ENCODE measurements at places on chromosomes 3 and 15.

DNA sequence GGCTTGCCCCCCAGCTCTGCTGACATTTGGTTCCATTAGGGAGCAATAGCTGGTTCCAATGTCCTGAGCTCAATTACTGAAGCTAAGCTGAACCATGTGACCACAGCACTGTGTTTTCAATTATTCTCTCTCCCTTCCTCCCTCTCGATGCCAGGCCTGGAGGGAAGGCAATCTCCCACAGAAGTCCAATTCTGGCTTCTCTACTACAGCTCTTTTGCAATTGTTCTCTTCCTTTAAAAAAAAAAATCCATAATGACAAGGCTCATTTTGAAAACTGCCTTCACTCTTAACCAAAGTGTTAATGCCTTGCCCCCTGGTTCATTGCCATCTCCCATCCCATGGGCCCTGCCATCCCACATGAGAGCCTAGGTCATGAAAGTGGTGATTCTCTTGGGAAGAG is 24.8 kb downstream of the IL16 start:
- DNase-seq, result no peak

DNA sequence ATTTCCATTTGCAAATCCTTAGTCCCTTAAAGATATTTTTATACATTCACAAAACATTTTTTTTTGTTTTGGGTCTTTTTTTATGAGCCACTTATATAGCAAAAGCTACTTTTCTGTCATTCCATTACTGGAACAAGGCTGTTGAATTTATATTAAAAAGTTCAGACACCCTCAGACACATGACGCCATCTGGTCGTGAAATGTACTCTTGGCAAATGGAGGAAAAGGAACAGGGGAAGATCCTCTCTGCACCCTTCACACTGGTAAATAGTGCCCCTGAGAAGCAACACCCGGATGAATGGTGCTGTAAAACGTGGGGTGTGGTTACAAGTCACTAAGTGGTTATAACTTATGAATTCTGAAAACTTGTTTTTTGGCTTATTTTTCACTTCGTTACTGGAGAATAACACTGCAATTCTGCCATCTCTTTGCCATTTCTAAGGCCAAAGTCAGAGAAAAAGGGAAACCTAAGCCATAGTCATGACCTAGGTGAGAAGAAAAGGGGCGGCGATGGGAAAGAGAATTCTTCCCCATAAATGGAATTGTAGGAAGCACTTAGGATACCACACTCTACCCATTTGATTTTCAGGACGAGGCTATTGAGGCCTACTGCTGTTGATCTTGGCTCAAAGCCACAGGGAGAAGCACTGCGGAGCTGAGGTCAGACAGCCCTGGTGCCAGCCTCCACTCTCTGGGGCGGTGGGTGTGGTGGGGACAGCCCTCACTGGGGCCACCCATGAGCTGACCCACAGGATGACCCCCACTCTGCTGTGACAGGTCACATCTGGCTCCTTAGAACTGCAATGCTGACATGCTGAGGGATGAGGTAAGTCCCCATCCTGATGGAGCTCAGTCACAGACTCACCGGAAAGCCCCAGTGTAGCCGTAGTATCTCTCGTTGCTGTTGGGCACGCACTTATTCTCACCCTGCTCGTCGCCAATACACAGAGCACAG is 21.9 kb downstream of the LTF start:
- no peak for DNase-seq

- no peak for DNase-seq
These were observed 18.5 kb downstream of the MINAR1 start for GRCh38 chr15:79450648-79451047.

DNA sequence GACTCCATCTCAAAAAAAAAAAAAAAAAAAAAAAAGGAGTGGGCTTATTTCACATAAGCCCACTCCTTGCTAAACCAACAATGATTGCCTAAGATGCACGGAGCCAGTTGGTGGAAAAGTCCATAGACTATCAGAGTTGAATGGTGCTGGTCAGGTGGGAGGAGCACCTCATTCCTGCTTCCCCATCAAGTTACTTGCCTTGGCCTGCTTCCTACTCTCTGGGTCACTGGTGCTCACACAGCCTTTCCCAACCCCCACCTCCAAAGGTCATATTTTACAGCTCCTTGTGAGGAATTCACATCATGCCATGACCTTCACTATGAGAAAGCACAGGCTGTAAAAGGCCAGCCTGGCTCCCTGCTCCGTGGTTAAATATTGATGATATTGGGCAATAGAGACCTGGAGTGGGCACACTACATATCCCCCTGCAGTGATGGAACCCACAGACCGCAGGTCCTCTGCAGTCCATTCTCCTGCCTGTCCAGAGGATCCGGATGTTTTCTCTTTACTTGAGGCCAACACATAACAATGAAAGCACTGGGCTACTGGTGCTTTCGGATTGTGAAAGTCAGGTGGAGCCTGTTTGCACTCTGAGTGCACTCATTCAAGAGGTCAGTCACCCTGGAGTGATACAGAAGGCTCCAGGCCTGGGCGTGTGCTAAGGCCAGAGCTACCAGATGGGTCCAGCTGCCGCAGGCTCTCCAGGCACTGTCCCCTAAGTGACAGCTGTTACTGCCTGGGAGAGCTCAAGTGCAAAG is at the start of gene SLC51B:
Gene SLC51B (plus strand): TSS at position 664 of the 758 bp plus-strand sequence. CDS start 4,618 bp downstream, outside the sequence.
- no peak for DNase-seq

GRCh38 chr15:66095871-66096687 is 157.5 kb downstream of the MEGF11 start:
- no peak for DNase-seq

DNA sequence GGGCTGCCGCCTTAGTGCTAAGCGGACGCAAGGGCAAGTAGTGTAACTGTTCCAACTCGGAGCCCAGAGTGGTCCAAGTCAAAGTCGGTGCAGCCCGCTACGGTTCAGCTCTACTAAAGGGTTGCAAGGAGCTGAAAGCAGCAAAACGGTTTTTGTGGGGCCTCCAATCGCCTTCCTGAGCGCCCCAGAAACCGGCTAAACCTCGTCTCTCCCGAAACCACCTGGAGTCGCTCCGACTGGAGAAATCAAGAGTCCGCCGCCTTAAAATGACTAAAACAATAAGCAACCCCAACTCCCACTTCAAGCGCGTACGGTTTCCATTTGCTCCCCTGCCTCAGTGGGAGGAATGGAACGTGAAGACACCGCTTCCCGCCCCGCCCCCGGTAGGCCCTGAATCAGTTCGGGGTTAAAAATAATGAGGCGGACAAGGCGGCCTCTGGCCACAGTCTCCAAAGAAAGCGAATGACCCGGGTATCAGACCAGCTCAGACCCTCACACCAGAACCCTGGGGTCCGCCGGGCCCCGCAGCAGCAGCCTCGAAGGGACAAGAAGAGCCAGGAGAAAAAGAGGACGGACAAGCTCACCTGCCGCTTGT is 401 bp downstream of the SEC11A start:
- no peak for DNase-seq

DNA sequence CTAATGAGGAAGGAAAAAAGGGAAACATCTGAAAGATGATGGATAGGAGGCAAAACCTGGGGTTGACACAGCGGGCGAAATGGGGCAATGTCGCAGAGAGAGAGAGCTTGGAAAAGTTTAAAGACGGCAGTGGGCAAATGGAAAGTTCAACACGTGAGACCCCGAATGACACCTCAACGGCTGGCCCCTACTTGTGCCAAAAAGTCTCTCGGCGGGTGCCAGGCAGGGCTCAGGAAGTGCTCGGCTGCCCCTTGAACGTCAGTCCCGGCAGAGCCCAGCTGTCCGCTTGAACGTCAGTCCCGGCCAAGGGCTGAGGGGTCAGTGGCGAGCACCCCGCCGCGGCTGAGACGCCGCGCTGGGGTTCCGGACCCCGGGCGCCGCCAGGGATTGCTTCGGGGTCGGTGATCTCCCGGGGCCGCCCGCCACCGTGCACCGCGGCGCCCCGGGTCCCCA is 658 bp downstream of the EOGT start:
- no peak for DNase-seq

DNA sequence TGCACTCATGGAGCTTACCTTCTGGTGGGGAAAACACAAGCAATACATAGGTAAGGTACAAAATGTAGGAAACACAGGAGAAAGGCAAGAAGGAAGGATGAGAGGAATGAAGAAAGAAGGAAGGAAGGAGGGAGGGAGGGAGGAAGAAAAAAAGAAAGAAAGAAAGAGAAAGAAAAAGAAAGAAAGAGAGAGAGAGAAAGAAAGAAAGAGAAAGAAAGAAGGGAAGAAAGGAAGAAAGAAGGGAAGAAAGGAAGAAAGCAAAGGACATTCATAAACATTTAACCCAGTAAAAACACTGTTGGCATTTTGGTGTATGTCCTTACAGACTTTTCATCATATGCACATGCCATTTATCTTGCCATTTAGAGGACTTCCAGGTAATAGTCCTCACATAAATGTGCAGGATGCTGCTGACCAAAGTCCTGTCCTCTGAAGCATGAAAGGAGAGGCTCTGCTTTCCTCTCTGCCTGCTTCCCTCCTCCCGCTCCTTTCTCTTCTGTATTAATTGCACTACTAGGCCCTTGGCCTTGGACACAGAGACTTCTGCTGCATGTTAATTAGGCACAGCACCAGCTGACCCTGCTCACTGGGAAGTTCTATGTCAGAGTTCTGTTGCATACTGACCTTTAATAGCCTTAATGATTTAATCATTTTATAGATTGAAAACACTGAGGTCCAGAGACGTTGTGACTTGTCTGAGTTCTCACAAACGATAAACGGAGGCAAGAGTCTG is 29.7 kb upstream of the NDUFB4 start:
- DNase-seq, result no peak

GRCh38 chr3:23442598-23443383 is 239.7 kb downstream of the UBE2E2 start:
- DNase-seq, result no peak

DNA sequence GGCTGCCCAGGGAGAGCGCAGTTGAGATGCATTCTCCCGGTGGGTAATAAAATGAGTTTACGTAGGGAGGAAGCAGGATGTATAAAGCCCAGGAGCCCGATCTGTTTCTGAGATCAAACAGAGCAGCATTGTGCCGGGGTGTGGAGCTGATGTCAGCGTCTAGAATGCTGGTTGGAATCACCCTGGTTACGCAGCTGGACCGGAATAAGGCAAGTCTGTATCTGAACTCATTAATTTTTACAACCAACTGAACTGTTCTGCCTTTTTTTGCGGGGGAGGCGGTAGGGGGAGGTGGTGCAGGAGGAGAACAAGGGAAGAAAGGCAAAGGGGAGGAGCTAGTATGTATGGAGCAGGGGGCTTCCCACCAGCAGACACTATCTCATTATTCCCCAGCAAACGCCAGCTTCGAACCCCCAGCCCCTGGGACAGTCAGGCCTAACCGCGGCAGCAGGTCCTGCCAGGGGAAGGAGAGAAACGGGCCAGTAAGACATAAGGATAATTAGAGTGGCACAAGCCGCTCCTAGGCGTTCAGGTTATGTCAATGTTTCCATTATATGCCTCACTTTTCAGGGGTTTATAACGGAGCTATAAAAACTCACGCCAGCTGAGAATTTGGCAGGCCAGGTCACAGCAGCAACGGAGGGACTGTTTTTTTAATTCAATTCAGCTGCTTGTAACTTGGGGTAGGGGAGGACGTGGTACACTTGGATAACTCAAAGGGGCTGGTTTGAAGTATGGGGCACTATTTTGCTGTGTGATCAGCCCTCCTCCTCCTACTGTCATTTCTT is 175.3 kb upstream of the HES1 start:
- DNase-seq, result no peak

DNA sequence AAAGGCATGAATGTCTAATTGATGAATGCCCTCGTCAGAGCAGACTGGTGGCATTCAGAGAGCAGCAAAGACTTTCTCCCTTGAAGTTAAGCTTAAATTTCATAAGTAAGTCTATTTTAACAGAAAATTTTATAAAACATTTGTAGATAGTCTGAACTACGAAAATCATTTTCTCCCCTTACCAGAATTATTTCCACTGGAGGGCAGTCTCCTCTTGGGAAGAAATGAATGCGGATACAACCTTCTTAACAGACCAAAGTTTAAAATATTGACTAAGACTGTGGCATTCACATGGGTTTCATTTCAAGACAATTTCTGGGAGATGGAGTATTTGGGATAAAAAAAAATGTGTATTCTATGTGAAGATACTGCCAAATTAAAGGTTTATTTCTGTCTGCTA is 669.0 kb downstream of the FHIT start:
- DNase-seq, result no peak

- DNase-seq, result no peak
These were observed 420 bp downstream of the SLC27A2 start for GRCh38 chr15:50182219-50183013.

DNA sequence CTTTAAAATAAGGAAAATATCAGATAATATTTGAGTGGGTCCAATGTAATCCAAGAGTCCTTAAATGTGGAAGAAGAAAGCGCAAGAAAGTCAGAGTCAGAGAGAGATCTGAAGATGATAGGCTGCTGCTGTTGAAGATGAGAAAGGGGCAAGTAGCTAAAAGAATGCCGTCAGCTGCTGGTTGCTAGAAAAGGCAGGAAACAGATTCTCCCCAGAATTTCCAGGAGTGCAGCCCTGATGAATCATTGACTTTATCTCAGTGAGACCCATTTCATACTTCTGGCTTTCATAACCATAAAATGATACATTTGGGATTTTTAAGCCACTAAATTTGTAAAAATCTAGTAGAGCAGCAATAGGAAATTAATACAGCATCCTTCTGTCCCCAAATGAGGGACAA is 7.5 kb upstream of the CHMP2B start:
- DNase-seq, result no peak

GRCh38 chr3:33438881-33439545 is 1.2 kb downstream of the UBP1 start:
- DNase-seq, result no peak

GRCh38 chr3:157089455-157090221 is 70.3 kb downstream of the CCNL1 start:
- no peak for DNase-seq

DNA sequence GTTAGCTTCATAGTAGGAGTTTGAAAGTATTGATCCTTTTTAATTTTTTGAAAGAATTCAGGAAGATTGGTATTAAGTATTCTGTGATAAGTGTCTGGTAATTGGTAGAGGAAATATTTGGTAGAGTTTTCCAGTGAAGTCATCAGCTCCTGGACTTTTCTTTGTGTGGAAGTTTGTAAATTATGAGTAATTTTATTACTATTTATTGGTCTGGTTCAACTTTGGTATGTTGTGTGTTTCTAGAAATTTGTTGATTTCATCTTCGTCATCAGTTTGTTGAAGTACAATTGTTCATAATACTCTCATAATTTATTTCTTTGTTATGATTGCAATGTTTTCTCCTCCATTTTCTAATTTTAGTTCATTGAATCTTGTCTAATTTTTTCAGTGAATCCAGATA is 832.0 kb downstream of the OTOL1 start:
- no peak for DNase-seq

- DNase-seq, result no peak
These were observed 417.0 kb upstream of the TPM1 start for GRCh38 chr15:62625429-62626033.

- no peak for DNase-seq
These were observed 2.6 kb downstream of the MEX3B start for GRCh38 chr15:82043130-82043673.

GRCh38 chr3:37551857-37552256 is 309.8 kb upstream of the CTDSPL start:
- no peak for DNase-seq

- no peak for DNase-seq
These were observed 45.4 kb downstream of the MAGI1 start for GRCh38 chr3:65993134-65993900.

GRCh38 chr3:168307893-168308292 is 212.2 kb upstream of the GOLIM4 start:
- DNase-seq, result no peak
